ENCODE measurements at places on chromosomes 12 and 14. TPM values are rescaled to one million over a fixed set of nuclear protein-coding genes. Genes with fewer than 3 reads are reported as not detected.

STON2 gene
- 0.25 TPM for total RNA-seq

PRPH gene
- total RNA-seq = 0.73 TPM

TMEM119 gene
- total RNA-seq = 21.3 TPM

CABP1 gene
- total RNA-seq = 0.44 TPM

GDF3 gene
- total RNA-seq = not detected

OSGEP gene
- total RNA-seq = 34.1 TPM

KCNC2 gene
- not detected for total RNA-seq

NELL2 gene
- total RNA-seq = 0.49 TPM

MAPK1IP1L gene
- total RNA-seq = 56.2 TPM

ESPL1 gene
- total RNA-seq = 1.1 TPM

PTPRO gene
- not detected for total RNA-seq

LGR5 gene
- total RNA-seq = 0.50 TPM

RPAP3 gene
- total RNA-seq = 6.8 TPM

IQSEC3 gene
- total RNA-seq = 0.44 TPM

CFAP54 gene
- total RNA-seq = 0.12 TPM

PRKCH gene
- 6.7 TPM for total RNA-seq

DNAI7 gene
- 0.12 TPM for total RNA-seq

KRT85 gene
- not detected for total RNA-seq

REC8 gene
- total RNA-seq = 1.1 TPM

SPIC gene
- total RNA-seq = not detected

GLT1D1 gene
- not detected for total RNA-seq

CLEC4D gene
- total RNA-seq = not detected

Measured in cardiac ventricle fibroblast (primary cell).